ENCODE measurements at places on chromosomes 2 and 18.

GRCh38 chr18:21991886-21992285 is 177.5 kb upstream of the GATA6 start:
- no peak for DNase-seq

GRCh38 chr2:44112096-44112495 is 56.6 kb upstream of the PPM1B start:
- peak; percentile 46 for DNase-seq

DNA sequence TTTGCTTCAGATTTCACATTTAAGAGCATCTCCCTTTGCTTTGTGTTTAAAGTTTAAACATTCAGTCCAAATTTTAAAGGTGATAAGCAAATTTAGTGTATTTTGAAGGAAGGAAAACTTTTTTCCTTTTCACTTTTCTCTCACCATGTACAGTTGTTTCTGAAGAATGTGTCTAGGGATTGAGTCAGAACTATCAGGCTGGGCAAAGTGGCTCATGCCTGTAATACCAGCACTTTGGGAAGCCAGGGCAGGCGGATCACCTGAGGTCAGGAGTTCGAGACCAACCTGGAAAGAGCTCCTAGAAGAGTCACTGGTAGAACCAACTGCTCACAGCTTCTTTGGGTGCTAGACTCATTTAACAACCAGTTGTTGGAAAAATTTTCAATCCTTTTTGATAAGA is 327.0 kb upstream of the THUMPD2 start:
- no peak for DNase-seq

DNA sequence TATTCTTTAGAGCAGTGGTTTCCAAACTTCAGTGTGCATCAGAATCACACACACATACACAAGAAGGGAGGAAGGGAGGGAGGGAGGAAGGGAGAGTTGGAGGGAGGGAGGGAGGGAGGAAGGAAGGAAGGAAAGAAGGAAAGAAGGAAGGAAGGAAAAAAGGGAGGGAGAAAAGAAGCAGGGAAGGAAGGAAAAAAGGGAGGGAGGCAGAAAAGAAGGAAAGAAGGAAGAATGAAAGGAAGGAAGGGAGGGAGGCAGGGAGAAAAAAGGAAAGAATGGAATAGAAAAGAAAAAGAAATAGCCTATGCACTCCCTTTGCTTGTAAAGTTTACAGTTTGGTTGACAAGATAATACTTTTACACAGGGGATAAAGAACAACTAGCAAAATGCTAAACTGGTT is 96.3 kb upstream of the BCL11A start:
- no peak for DNase-seq

GRCh38 chr2:406231-406630 is 118.3 kb upstream of the ALKAL2 start:
- DNase-seq, result no peak

- DNase-seq, result no peak
Measured at GRCh38 chr2:152453129-152453911, 118.3 kb downstream of the FMNL2 start.

- no peak for DNase-seq
Measured at GRCh38 chr18:70720607-70721006, 431.8 kb downstream of the SOCS6 start.

- no peak for DNase-seq
Measured at GRCh38 chr2:236597629-236598028, 28.0 kb downstream of the ACKR3 start.

DNA sequence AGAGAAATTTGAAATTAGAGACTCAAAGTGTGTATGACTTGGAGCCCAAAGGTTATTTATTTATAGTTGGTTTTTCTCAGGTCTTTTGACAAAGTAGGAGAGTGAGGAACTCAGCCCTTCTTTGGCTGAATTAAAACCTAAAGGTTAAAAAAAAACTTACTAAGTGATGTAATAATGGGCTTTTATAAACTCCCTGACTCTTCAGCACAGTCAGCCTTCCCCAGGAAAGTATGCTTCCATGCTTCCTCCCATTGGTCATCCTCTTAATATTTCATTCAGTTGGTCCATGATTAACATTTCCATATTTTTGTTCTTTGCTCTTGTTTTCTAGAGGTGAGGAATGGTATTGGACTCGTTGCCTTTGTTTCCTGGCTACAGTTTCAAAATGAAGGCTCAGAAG is 7.2 kb downstream of the ARPC2 start:
- no peak for DNase-seq

GRCh38 chr2:238042849-238043584 is 17.8 kb upstream of the SCLY start:
- no peak for DNase-seq

GRCh38 chr18:30960661-30961060 is 81.9 kb downstream of the DSC3 start:
- no peak for DNase-seq

DNA sequence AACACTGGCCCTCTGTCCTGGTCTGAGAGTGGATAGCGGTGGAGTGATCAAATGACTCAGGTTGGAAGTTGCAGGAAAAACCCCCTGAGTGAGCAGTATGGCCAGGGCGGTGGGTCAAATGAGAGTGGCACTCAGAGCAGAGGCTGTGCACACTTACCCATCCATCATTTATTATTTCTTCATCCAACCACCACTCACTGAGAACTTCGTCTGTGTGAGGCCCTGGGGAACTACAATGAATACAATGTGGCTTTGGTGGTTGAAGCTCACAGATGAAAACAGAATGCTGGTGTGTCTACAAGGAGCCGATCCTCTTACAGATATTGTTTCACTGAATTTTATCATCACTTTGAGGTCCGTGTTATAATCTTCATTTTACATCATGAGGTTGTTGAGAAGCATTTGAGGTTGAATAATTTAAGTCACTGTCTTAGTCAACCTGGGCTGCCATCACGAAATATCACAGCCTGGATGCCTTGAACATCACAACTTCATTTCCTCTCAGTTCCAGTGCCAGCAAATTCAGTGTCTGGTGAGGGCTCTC is 73.4 kb upstream of the ID2 start:
- DNase-seq, result no peak

DNA sequence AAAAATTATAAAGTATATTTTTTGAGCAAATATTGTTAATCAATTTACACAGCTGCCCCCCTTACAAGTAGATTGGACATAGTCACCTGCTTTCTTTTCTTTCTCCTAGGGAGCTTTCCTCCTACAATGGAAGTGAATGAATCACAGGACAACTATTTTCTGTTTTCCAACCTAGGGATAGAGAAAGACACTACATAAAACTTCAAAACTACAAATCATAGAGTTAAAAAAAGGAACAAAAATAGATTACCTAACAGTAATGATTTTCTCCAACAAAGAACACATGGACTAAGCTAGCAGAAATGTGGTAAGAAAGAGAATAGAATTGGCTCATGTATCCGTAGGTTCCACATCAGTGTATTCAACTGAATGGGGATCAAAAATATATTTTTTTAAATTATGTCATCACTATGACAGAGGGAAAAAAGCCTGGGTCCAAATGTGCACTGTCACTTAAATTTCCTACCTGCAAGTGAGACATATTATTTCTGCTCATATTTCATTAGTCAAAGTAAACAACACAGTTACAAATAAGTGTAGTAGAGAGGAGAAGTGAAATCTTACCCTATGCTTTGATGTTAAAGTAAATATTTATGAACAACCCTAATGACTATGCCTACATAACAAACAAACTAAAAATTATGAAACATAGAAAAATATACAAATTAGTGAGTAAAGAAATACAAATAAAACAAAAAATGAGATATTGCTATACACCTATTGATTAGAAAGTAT is 756.7 kb downstream of the SOCS6 start:
- no peak for DNase-seq

DNA sequence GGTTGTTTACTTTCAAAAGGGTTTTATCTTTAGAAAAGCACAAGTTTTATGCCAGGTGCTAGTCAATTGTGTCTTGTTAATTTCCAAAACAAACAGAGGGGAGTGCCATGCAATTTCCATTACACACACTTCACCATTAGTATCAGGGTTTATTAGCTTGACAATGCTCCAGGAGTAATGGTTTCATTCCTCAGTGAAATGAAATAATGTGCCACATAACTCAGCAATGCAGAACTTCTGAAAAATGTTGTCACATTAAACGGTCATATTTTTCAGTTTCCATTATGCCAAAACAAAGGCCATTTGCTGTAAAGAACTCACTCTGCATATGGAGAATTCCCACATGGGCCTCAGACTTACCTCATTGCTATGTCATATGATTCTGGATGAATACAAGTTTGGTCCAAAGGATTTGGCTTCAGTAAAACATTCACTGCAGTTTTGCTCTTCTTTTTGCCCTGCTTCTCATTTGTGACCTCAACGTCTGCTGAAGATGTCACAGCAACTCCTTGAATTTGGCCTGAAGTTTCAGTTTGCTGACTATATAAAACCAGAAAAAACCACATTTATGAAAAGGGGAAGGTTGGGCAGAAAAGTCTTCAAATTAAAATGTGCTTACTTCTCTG is 198.2 kb downstream of the SRBD1 start:
- DNase-seq, result no peak

- no peak for DNase-seq
Measured at GRCh38 chr2:118569876-118570535, 277.4 kb downstream of the EN1 start.

- no peak for DNase-seq
Measured at GRCh38 chr2:181054843-181055242, 74.4 kb downstream of the UBE2E3 start.

DNA sequence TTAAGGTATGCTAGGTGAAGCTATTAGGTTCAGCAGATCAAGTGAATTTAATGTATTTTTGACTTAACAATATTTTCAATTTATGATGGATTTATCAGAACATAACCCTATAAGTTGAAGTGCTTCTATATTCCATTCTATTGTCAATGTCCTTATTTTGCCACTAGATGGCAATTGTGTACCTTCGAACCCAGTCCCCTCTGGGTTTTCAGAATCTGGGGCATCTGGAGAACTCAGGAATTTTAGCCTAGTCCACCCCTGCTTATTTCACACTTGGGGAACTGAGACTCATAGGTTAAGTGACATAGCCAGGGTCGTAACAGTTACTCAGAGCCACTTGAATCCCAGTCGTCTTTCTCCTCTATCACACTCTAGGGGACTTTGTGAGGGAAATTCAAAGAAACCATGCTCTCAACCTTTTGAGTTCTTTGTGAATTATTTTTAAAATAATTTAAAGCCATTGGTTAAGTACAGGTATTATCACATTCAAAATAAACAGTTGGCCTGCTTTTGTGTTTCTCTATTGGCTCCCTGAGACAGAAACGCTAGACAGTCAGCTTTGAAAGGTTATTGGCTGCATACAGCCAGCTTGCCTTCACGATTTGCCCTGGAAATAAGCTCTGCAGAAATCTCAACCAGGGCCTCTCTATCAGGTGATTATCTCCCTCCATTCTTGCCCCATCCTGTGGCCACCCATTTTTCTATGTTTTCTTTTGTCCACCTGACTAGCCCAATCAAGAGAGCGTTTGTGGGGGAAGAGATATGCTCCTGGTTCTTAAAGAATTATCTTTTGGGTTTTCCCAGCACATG is 145.0 kb downstream of the TTC27 start:
- DNase-seq, result peak; percentile 69

DNA sequence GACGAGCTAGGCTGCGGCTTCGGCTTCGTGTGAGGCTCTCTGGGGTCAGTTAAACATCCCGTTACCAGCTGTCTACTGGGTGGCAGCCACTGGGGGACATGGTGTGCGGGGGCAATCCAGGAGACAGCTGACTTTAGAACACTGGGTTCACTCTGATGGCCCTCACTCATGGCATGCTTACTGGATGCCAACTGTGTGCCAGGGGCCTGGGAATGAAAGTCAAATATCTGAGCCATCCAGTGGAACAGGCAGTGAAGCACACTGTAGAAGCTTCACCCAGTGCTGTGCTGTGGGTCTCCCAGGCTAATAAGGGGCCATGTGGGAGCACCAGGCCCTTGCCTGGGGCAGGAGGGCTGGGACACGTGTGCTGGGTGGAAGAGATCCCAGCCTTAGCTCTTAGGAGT is 48.3 kb downstream of the GLI2 start:
- DNase-seq, result no peak

DNA sequence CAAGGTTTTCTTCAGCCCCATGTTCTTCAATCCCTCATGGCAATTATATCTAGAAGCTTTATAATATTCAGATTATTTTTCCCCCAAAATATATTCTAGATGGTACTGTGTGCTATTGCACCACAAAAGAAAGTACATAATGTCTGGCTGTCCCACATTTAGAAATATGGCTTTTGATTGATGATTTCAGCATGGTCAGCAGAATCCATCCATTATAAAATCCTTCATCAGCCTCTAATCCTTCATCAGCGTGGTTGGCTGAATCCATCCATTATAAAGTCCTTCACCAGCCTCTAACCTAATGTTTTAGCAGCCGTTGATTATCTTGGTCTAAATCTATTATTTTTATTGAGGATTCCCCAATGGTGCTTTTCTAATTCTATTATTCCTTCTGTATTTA is 23.3 kb upstream of the HAAO start:
- no peak for DNase-seq

DNA sequence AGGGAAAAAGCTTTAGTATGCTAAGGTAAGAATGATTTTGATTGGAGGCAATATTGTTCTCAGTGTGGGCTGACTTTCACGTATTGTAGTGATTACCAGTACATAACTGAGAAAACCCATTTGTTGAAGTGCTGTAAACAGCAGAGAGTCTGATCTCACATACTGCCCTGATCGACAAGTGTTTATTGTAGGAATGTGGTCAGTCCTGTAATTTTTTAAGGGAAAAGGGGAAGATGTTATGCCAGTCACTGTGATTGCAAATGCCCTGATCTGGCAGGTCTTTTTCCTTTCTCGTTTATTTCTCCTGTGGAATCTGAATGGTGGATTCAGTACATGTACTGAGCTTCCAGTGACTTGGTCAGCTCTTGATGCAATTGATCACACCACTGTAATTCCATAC is 11.5 kb downstream of the SPATS2L start:
- DNase-seq, result no peak

Measured in T47D (cell line).